ENCODE measurements at places on chromosomes 2 and 18.

DNA sequence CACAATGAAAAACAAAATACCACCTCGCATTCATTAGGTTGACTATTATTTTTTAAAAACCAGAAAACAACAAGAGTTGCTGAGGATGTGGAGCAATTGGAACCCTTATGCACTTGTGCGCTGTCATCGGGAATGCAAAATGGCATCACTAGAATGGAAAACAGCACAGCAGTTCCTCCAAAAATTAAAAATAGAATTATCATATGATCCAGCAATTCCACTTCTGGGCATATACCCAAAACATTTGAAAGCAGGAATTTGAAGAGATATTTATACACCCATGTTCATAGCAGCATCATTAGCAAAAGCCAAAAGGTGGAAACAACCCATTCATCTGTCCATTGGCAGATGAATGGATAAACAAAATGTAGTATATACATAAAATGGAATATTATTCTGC is 11.9 kb upstream of the NMUR1 start:
- no peak for ATAC-seq
- H3K27ac ChIP-seq, result no peak overlapping the region
- H3K4me3 ChIP-seq, result no peak overlapping the region
- H3K36me3 ChIP-seq, result peaks cover 5% of the 10 kb centered on the region
- H3K4me1 ChIP-seq, result peaks cover 18% of the 10 kb centered on the region

DNA sequence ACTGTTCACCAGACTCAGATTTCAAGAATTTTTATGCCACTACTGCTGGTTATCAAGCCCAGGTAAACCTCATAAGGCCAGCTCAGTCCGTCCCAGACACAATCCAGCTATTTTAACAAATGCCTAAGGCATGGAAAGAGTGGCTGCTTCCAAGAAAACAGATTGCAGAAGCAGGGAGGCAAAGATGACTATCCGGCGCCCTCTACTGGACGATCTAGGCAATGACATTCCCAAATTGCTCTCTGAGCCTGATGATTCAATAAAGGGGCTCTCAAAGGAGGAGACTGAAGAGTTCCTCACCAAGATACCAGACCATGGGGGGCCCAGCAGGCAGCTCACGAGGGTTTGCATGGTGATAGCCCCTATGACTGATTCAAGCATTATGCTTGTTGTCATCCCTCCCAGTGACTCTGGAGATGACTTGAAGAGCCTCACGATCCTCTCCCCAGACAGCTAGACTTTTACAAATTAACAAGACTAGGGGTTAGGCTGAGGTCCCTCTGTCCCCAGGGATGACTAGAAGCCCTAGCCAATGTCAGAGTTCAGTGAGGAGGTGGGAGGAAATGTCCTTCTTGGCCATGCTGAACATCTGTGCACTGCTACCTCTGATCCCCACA is 25.0 kb downstream of the SERPINB8 start:
- H3K4me3 ChIP-seq, result no peak overlapping the region
- H3K36me3 ChIP-seq, result peaks cover 20% of the 10 kb centered on the region
- no peak for ATAC-seq
- no peak overlapping the region for H3K27ac ChIP-seq
- no peaks in the 10 kb centered on the region for H3K4me1 ChIP-seq

- H3K36me3 ChIP-seq, result no peaks in the 10 kb centered on the region
- no peak overlapping the region for H3K4me3 ChIP-seq
- no peaks in the 10 kb centered on the region for H3K27me3 ChIP-seq
- H3K4me1 ChIP-seq, result peaks cover 13% of the 10 kb centered on the region
- peak overlapping the region; percentile 18 for H3K27ac ChIP-seq
Measured at GRCh38 chr2:190637903-190638618, 10.8 kb upstream of the NAB1 start.

DNA sequence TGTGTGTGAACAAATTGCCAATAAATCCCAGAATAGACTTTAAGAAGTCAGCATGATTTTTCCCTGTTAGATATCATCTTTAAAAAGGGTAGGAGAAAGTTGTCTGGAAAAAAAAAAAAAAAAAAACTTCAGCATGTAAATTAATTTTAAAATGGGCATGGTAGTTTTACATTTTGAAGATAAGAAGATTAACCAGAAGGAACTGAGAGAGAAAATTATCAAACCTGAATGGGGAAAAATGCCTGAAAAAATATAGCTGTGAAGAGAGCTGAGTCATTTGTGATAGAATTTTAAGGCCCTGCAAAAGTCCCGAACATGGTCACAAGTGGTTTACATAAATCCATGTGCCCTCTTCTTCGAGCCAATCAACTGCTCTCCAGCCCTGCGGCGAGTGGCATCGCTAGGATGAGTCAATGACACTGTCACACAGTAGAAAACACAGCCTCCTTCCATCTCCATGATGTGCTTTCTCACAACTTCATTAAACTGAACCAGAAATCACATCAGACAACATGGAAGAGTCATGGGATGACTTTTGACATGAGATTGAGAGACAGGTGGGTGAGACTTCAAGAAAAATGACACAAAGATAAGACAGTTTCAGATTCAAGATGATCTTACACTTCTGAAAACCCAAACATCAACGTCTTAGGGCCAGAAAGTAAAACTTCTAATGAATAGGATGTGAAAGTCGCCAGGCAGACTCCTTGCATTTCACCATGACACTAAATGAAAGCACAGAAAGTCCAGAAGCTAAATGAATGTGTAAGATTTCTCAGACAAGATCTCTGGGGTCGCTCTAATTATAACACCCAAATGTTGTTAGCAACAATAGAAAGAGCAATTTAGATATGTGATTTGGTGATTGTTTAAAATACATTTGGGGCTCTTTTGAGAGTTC is 273.0 kb upstream of the ID2 start:
- peaks cover 20% of the 10 kb centered on the region for H3K4me1 ChIP-seq
- ATAC-seq, result peak; percentile 90
- no peaks in the 10 kb centered on the region for H3K36me3 ChIP-seq
- H3K27ac ChIP-seq, result peak overlapping the region; percentile 88
- peaks cover 47% of the 10 kb centered on the region for H3K27me3 ChIP-seq

DNA sequence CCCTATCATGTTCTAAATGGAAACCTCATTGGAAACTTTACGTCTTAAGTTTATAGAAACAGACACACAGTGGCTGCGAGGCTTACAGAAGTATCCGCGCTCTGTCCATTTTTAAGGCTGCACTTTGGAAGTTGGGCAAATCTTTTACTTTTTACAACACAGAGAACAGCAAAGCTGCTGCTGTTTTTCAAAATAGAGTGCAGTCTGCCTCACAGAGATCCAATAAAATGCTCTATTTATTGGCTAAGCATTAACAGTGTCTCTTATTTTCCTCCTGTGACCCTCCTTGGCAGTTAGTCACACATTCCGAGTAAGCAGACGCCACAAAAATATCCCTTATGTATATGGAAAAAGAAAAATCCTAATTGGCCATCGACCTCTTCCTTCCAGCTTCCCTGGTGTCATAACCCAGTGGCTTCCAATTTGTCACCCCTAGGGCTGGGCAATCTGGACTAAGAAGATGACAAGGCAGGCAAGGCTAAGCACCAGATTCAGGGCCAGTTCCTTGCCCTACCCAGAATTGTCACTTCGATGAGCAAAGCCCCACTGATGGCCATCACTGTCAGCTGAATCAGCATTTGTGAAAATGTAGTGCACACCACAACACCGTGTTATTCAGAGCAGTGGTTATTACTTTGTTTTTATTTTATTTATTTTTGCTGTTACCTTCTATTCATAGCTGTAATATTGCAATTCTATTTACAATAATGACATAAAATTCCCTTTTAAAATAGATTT is 47.7 kb upstream of the MEIS1 start:
- H3K27me3 ChIP-seq, result no peaks in the 10 kb centered on the region
- no peaks in the 10 kb centered on the region for H3K36me3 ChIP-seq
- no peak overlapping the region for H3K4me3 ChIP-seq
- ATAC-seq, result no peak
- H3K27ac ChIP-seq, result no peak overlapping the region

DNA sequence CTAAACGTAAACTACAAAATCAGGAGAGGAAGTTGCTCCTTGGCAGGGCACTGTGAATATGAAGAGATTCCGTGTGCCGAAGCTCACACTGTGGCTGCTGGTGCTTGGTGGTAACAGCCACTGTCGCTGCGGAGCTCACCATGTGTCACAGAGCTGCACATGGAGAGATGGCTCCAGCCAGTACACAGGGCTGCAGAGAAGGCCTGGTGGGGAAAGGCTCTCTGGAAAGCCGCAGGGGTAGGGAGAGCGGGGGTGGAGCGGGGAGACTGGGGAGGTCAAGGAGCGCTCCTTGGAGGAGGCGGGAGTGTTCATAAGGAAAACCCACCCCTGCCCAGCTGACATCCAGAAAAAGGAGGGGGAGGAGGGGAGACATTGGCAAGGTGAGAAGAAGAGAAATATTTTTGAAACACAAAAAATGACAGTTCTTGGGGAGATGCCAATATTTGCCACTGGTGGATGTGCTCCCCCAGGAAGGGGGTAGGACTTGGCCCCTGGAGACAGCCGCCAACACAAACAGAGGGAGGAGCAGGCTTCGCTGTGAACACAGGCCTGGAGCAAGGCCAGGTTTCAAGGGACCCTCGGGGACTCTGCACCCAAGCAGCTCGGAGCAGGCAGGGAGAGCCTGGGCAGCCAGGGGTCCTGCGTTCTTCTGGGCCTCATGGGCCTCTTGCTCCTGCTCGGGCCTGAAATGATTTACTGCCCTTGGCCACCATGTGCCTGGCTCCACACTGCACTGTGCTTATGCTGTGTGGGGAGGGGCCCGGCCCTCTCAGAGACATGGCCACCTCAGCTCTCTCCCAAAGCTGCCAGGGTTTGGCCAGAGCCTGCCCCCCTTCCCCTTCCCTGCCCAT is 102.6 kb upstream of the GLI2 start:
- no peaks in the 10 kb centered on the region for H3K36me3 ChIP-seq
- no peak overlapping the region for H3K27ac ChIP-seq
- no peak for ATAC-seq
- H3K4me3 ChIP-seq, result no peak overlapping the region

DNA sequence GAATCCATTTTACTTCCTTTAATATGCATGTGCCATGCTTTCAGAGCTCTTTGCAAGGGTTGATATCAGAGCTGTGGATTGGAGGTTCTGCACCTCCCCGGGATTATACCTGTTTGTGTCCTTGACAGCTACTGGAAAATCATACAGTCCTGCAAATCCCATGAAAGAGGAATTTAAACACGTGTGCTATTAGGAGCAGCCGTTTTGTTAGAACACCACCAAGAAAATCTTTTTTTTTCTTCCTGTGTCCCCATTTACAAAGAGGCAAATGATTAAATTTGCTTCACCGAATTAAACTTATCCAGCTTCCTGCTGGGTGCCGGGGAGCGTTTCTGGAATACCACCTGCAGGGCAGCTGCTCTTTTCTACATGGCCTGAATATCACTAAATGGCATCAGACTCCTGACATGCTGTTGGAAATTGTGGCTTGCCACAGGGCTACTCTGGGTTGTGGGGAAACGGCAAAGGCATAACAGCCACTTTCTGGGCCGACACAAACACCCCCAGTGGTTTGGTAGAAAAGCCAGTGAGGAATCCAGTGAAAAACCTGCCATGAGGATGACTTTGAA is 23.4 kb upstream of the SOX11 start:
- ATAC-seq, result no peak
- no peak overlapping the region for H3K4me3 ChIP-seq
- H3K36me3 ChIP-seq, result no peaks in the 10 kb centered on the region
- H3K27me3 ChIP-seq, result peaks cover 11% of the 10 kb centered on the region

Data from stimulated activated memory B cell treated with anti-CD40 and anti-IgM and Interleukin-4, amounts not matched to agents 10 μg/mL and 1 μg/mL and 100 μg/mL, for 72 hours (primary cell).